ENCODE measurements at places on chromosomes 3 and 15.

GRCh38 chr3:136161516-136161915 lies 34.6 kb downstream of the MSL2 start:
- DNase-seq, result no peak

DNA sequence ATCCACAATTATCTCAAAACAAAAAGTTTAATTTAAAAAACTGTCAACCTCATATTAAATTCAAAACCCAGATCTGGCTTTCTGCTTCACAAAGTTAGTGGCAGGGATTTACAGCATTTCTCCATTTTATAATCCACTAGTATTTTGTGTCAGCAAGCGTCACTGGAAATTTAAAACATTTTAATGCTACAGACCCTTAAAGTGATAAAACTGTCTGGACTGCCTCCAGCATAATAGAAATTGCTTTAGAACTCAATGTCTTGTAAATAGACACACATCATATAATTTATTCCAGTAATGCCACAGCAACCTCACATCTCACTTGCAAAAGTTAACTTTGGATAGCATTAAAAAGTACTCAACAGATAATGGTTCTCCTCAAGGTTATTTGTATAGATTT lies 116.1 kb downstream of the ULK4 start:
- no peak for DNase-seq

- DNase-seq, result no peak
Observed at GRCh38 chr3:183188895-183189462, 26.4 kb upstream of the LAMP3 start.

- no peak for DNase-seq
Observed at GRCh38 chr3:60190073-60190472, 1061.2 kb downstream of the FHIT start.

GRCh38 chr15:34904527-34904926 lies 65.0 kb downstream of the AQR start:
- DNase-seq, result no peak

All from uterus (tissue), 4 donors.